ENCODE measurements at places on chromosomes 3 and 15. TPM values are rescaled to one million over a fixed set of nuclear protein-coding genes. Genes with fewer than 3 reads are reported as not detected.

TMOD2 gene
- 20.0 TPM for total RNA-seq

RASL12 gene
- 244 TPM for total RNA-seq

CDHR4 gene
- total RNA-seq, result not detected

PLSCR2 gene
- not detected for total RNA-seq

GOLGA8H gene
- not detected for total RNA-seq

CADM2 gene
- total RNA-seq, result 8.2 TPM

NTRK3 gene
- total RNA-seq, result 1.9 TPM

WDR93 gene
- total RNA-seq, result not detected

EID1 gene
- 335 TPM for total RNA-seq

TLR9 gene
- not detected for total RNA-seq

PTPRG gene
- total RNA-seq, result 81.9 TPM

SNAP23 gene
- total RNA-seq, result 60.4 TPM

LSAMP gene
- 4.0 TPM for total RNA-seq

ZNF80 gene
- not detected for total RNA-seq

SLC41A3 gene
- 31.0 TPM for total RNA-seq

EPB42 gene
- not detected for total RNA-seq

PLSCR5 gene
- total RNA-seq, result not detected

ZNF860 gene
- total RNA-seq, result 0.08 TPM

SCN11A gene
- total RNA-seq, result 0.57 TPM

ADGRG7 gene
- 0.13 TPM for total RNA-seq

GOLGA6L25 gene
- not detected for total RNA-seq

SI gene
- total RNA-seq, result not detected

INSYN1 gene
- 17.6 TPM for total RNA-seq

MOBP gene
- 0.47 TPM for total RNA-seq

DHFR2 gene
- total RNA-seq, result 9.6 TPM

IMPG2 gene
- total RNA-seq, result 0.96 TPM

LIPC gene
- total RNA-seq, result 0.50 TPM

RTP4 gene
- 0.32 TPM for total RNA-seq

CCDC39 gene
- total RNA-seq, result not detected

UACA gene
- total RNA-seq, result 44.2 TPM

CAMKV gene
- not detected for total RNA-seq
